ENCODE measurements at places on chromosomes 12 and 14.

- DNase-seq = no peak
Observed at GRCh38 chr14:69268763-69269162, 8.8 kb downstream of the GALNT16 start.

- DNase-seq = peak; percentile 91
Observed at GRCh38 chr12:128551266-128551665, 272.5 kb downstream of the SLC15A4 start.

DNA sequence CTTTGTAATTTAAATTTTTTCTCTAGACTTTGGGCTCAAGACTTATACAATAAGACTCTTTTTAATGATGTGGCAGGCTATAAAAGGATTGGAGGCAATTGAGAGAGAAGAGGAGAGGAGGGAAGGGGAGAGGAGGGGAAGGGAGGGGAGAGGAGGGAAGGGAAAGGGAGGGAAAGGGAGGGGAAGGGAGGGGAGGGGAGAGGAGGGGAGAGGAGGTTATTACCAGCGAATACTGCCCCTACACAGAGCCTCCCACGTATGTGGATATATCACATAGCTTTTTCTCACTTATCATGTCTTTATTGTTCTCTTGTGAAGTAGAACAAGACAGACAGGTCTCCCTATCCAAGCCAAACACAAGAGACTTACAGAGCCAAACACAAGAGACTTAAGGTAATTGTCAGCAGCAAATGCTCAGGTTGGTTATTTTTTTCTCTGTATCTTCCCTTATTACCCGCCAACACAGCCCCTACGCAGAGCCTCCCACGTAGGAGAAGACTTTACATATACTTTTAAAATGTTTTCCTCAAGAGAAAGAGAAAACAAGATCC, 63.1 kb downstream of the DRAM1 start:
- no peak for DNase-seq

GRCh38 chr12:123938679-123939480, 33.8 kb downstream of the CCDC92 start:
- no peak for DNase-seq

- peak; percentile 67 for DNase-seq
Observed at GRCh38 chr12:62192180-62192902, 67.9 kb upstream of the USP15 start.

GRCh38 chr12:3283137-3283680, 206.0 kb downstream of the TSPAN9 start:
- DNase-seq = no peak

DNA sequence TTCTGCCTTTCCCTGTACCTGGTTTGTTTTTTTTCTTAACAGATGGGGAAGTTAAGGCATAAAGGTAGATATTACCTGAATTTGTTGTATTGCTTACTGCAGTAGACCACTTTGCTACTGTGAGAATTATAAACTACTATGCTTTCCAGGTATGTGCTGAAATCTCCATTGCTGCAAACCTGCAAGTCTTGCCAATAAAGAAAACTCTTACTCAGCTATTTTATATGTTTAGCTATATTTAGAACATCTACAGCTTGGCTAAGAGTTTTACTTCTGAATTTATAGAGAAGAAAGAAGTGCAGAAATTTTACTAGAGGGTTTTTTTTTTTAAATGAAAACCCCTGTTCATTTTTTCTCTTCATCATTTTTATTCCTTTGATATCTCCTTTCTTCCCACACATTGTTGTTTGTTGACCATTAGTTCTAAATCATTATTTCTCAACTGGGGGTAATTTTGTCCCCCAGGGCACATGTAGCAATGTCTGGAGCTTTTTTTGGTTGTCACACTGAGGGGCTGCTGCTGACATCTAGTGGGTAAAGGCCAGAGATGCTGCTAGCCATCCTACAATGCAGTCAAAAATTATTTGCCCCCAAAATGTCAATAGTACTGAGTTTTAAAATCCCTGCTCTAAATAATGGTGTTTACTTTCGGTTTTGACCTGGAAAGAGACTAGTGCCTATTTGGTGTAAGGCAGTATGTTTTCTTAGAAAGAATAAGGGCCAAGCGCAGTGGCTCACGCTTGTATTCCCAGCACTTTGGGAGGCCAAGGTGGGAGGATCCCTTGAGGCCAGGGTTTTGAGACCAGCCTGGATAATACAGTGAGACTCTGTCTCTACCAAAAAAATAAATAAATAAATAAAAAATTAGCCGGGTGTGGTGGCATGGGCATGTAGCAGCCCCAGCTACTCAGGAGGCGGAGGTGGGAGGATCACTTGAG, 48.6 kb downstream of the PCNX1 start:
- DNase-seq = peak; percentile 5

DNA sequence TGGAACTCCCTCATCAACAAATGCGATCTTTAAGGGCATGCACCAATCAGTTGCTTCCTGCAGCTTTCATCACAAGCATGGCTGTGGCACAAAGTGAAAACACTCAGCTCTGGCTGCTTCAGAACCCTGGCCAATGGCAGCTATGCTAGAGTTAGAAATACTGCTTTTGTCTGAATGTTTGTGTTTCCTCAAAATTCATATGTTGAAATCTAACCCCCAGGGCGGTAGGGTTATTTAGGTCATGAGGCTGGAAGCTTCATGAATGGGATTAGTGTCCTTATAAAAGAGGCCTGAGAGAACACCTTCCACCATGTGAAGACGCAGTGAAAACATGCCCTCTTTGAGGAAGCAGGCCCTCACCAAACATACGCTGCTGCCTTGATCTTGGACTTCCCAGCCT, 453.9 kb downstream of the SNAPC1 start:
- no peak for DNase-seq

DNA sequence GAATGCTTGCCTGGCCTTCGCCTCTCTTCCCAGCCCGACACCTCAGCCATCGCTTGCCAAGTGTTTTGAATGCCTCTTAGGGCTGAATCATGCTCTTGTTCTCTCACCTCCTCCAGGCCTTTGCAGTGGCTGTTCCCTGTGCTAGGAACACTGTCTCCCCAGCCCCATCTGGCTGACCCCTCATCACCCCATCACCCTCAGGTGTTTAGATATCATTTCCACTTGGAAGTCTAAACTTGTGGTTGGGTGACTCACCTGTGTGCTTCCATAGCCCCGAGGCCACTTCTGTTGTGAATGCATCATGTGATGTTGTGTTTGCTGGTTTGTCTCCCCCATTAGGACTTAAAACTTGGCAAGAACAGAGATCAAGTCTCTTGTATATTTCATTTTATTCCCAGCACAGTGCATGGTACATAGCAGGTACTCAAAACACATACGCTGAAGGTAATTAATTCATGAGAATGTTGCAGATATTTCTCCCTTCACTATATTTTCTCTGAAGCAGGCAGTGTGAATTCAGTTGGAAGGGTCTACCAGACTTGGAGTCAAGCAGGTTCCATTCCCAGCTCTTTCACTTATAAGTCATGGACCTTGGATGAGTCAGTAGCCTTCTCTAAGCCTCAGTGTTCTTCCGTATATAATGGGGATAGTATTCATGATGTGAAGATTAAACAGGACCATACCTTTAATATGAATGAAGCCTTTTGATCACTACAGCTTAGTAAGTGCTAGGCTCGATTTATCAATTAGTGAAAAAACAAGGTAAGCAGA, 67.8 kb downstream of the HRK start:
- no peak for DNase-seq

GRCh38 chr12:67966560-67966959, 22.7 kb upstream of the IFNG-AS1 start:
- no peak for DNase-seq

DNA sequence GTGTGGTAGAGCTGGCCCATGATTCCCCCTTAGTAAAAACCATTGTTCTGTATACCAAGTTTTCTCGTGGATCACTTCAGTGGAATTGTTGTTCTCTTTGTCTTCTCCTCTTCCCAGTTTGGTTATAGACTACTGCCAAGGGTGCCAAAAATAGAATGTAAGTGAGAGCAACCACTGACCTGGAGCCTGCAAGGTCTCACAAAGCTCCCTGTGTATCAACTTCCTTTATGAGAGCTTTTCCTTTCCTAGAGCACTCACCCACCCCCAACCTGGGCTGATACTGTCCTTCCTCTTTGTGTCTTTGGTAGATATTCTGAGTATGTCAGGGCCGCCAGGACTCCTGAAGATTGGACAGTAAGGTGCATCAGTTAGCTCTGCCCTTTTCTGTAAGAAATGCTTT, 101.0 kb downstream of the SCN8A start:
- no peak for DNase-seq

DNA sequence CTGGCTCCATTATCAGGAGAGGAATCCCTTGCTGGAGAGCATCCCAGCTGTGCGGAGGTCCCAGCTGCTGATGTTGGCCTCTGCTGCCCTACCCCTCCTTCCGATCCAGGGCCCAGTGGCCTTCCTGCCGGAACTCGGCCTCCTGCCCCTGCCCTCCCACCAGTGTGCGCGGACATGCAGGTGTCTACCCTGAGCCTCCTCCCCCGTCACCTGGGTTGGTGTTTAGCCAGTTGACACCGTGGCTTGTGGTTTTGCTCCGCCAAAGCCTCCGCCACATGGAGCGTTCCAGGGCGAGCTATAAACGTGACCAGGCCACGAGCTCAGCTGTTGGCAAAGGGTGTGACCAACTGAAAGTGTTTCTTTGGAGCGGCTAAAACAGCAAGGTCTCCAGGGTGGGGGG, 1104.3 kb downstream of the BCL11B start:
- no peak for DNase-seq

GRCh38 chr14:89418976-89419375, 1.9 kb upstream of the FOXN3 start:
- DNase-seq = no peak

- no peak for DNase-seq
Observed at GRCh38 chr14:97993508-97994019, 1196.4 kb downstream of the VRK1 start.
